ENCODE measurements at places on chromosomes 1 and 21.

DNA sequence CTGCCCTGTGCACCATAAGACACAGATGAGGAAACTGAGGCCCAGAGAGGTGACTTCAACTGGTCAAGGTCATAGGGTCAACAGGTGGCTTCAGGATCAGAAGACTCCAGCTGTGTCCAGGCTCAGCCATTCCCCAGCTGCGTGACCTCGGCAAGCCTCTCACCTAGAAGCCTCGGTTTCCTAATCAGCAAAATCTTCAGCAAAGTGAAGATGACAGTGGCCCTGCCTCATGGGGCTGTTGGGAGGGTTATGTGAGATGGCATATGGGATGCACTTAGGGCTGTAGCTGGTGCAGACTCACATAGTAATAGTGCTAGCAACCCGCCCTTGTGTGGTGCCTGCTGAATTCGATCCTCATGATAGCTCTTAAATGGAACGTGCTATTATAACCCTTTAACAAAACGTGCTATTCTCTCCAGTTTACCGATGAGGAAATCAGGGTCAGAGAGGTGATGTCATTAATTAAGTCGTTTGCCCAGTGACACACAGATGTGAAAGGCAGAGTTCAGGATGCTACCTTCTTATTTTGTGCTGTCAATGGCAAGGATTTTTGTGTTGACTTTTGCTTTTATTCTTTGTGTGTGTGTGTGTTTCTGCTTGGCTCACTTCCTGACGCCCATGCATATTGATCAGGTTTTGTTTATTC, 472.9 kb downstream of the MATN1 start:
- DNase-seq, result no peak

DNA sequence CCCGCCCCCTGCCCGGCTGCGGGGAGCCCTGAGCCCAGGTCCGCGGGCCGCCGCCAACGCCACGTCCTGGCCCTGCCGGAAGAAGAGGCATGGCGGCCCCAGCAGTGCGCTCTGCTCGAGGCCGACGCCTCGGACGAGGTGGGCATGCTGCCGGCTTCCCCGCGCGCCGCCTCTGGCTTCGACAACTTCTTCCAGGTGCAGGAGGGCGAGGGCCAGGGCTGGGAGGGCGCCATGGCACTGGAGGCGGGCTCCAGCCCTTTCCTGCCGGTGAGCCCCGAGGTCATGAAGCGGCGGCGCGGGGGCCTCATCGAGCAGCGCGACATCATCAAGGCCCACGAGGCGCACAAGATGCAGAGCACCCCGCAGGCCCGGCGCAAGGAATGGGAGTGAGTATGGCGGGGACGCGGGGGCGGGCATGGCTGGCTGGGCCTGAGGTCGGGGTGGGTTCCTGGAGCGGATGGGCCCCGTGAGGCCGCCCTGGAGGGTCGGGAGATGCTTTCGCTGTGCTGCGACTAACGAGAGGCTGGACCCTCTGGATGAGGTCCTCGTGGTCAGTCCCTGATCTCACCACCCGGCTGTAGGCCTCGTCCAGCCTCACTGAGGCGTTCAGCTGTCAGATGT, 70.0 kb upstream of the CACNA1E start:
- DNase-seq, result no peak

DNA sequence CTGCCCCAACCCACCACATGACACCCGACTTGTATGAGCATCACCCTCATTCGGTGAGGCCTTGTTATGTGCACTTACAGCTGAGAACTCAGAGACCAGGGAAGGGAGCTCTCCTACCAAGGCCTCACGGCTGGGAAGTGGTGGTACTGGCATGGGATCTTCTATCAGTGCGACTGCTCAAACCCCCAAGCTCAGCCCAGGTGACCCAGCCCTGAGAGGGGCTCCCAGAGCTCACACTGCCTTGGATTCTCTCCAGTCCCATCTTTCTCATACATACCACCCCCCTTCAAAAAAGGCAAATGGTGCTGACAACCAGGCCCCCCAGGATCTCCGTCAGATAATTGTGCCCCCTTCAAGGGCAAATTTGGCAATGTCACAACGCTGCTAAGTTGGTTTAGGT, 777 bp upstream of the PLA2G2F start:
- DNase-seq, result no peak

DNA sequence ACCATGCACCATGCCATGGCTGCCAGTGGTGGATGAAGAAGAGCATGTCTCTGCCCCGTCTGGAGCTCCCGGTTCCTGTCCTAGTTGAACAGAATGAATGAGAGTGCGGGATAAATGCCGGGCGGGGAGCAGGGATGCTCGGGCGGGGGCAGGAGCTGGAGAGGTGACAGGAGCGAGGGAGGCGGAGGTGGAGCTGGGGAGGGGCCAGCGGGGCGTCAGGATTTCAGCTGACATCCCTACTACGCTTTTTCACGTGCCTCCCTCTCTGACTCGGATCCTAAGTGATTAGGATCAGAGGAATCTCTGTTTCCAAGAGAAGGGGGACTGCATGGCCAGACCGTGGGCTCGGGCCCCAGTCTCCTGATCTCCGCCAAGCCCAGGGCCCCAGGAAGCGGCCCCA, 47.3 kb downstream of the TP73 start:
- no peak for DNase-seq

GRCh38 chr1:230509281-230509977, 83.3 kb upstream of the PGBD5 start:
- peak; percentile 28 for DNase-seq

DNA sequence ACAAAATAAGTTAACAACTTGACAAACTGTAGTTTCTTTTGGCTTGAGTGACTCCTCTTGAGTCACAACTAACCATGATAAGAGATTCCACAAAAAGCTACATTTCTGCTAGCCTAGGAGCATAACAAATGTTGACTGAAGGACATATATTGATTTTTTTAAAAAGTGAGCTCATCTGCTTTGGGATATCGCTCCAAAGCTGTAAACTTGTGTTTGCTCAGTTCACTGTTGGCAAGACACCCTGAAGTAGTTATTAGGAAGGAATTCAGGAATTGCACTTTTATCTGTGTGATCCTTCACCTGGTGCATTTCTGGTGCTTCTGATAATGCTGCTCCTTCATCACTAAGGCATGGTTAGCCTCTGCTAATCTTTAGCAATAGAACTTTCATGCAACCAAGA, 23.7 kb downstream of the RWDD3 start:
- no peak for DNase-seq

DNA sequence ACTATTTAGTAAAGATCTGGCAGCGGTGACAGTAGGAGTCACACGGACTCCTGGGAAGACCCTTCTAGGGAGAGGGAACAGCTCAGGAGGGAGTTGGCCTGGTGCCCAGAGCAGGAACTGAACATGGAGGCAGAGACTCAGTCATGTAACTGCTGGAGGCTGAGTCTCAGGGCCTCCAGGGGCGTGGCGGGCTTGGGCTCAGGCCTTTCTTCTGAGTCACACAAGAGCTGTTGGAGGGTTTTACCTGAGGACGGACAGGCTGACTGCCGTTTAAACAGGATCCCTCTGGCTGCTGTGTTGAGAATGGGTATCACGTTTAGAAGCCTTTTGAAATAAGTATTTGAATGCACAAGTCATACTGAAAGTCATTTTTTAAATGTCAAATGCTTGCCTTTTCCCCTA, 7.2 kb upstream of the ETS2 start:
- peak; percentile 60 for DNase-seq

DNA sequence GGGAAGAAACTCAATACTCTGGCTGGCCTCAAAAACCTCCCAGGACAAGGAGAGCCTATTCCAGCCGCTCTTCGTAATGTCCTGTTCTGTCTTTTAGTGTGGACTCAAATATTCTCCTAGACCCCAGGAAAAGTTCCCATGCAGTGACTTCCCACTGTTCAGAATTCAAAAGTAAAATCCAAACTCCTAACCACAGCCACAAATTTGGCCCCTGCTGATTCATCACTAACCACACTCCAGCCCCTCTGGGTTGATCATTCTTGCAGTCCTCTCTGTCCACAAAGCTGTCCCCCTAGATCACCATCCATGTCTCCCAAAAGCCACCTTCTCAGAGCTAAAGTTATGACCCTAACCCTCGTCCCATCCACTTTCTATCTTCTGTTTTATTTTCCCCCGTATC, 5.1 kb downstream of the CTNNBIP1 start:
- DNase-seq, result no peak

- DNase-seq, result peak; percentile 67
Observed at GRCh38 chr21:44337941-44338895, 972 bp downstream of the CFAP410 start.

- no peak for DNase-seq
Observed at GRCh38 chr1:197182716-197183115, 36.2 kb upstream of the ASPM start.

GRCh38 chr1:31529999-31530684, 46.2 kb upstream of the TINAGL1 start:
- DNase-seq, result no peak

GRCh38 chr1:21689661-21690372, 20.7 kb upstream of the RAP1GAP start:
- no peak for DNase-seq

DNA sequence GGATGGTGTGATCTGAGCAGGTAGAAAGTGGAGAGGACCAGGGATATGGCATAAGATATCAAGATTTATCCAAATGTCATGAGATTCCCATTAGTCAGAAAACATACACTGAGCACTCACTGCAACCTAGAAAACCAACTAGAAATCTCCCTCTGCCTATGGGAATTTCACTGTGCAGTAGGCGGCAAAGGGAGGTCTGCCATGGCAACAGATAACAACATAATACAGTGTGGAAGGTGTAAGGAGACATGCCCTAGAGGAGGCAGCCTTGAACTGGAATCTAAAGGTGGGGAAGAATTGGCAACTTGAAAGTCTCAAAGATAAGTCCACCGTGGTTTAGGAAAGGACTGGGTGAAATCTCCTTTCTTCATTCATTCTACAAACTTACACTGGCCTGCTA, 238.4 kb downstream of the ATG4C start:
- DNase-seq, result no peak

GRCh38 chr1:92949937-92950817, 11.1 kb downstream of the DIPK1A start:
- no peak for DNase-seq

- no peak for DNase-seq
Observed at GRCh38 chr1:44701141-44701573, 26.6 kb downstream of the ARMH1 start.

DNA sequence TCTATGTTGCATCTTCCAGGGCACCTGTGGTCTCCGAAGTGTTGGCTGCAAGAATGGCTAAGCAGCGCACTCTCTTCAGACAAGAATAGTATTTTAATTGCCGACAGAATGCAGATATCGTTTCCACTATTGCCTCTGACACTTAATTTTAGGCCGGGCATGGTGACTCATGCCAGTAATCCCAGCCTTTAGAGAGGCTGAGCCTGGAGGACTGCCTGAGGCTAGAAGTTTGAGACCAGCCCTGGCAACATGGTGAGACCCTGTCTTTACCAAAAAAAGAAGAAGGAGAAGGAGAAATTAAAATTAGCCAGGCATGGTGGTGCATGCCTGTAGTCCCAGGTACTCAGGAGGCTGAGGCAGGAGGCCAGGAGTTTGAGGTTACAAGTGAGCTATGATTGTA, 306.9 kb downstream of the KIF26B start:
- no peak for DNase-seq

DNA sequence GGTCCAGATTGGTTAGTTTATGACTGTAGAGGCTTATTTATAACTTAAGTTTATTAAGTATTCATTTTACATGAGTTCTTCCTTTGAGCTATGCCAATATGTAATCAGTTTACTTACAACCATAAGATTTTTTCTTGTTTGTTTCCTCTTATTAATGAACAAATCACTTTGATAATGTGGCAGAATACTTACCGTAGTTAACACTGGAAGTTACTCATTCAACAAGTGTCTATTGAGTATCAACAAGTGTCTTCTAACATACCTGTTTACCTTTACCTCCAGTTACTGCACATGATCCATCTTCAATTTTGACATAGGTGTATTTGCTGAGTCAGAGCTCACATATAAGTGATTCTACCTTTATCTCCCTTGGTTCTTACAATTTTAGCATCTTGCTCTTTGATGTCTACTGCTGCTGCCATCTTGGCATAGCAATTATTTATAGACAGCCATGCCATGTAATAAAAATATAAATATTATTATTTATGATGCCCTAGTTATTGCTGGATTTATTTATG, 205.7 kb downstream of the NCAM2 start:
- no peak for DNase-seq

DNA sequence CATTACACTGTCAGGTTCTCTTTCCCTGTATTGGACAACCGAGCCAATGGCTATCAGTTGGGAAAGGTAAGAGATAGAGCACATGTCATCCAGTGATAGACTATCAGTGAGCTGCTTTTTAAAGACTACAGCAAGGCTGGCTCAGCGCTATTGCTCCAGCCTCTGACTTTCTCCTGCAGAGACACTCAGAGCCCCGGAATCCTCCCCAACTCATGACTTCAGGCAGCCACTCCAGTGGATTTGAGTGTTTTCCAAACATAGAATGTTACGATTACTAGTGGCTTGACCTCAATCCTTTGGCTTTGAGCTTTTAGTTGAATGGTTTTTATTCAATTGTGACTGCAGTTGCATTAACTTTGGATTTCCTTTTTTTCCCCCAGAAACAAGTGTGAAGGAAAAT, 331.9 kb downstream of the DISC1 start:
- DNase-seq, result no peak

- DNase-seq, result no peak
Observed at GRCh38 chr1:242522996-242523718, 1.3 kb downstream of the PLD5 start.

All from mucosa of gallbladder (tissue), 1 donor.